ENCODE measurements at places on chromosomes 7 and 10. TPM values are rescaled to one million over a fixed set of nuclear protein-coding genes. Genes with fewer than 3 reads are reported as not detected.

The KCNIP2 gene
- 2.5 TPM for total RNA-seq

The ADCYAP1R1 gene
- not detected for total RNA-seq

The SH2B2 gene
- total RNA-seq = 2.7 TPM

The SPDYE9 gene
- not detected for total RNA-seq

The TFEC gene
- total RNA-seq = 0.83 TPM
